ENCODE measurements at places on chromosomes 7 and 10.

- no peak for DNase-seq
Observed at GRCh38 chr10:44295644-44296241, 89.2 kb downstream of the CXCL12 start.

GRCh38 chr10:98000346-98000745 lies 30.1 kb downstream of the CRTAC1 start:
- DNase-seq, result no peak

DNA sequence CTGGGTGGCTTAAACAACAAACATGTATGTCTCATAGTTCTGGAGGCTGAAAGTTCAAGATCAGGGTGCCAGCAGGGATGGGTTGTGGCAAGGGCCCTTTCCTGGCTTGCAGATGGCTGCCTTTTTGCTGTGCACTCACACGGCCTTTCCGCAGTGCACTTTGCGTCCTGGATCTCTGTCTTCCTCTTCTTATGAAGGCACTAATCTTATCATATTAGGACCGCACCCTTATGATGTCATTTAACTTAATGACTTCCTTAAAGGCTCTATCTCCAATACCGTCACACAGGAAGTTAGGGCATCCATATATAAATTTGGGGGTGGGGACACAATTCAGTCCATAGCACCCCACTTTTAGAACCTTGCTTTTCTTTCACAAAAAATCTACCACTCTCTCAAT lies 255.2 kb downstream of the SNX13 start:
- no peak for DNase-seq

GRCh38 chr7:27739301-27739908 lies 557 bp upstream of the TAX1BP1 start:
- no peak for DNase-seq

- no peak for DNase-seq
Observed at GRCh38 chr7:40156988-40157387, 22.2 kb downstream of the SUGCT start.

- DNase-seq, result no peak
Observed at GRCh38 chr7:134823400-134823799, 44.0 kb downstream of the CALD1 start.

GRCh38 chr7:81457852-81458522 lies 311.9 kb downstream of the HGF start:
- no peak for DNase-seq

- DNase-seq, result no peak
Observed at GRCh38 chr7:158805937-158806336, 23.4 kb downstream of the ESYT2 start.

GRCh38 chr7:136050462-136050847 lies 73.3 kb upstream of the MTPN start:
- no peak for DNase-seq

GRCh38 chr7:10860516-10860915 lies 113.2 kb upstream of the PHF14 start:
- no peak for DNase-seq

DNA sequence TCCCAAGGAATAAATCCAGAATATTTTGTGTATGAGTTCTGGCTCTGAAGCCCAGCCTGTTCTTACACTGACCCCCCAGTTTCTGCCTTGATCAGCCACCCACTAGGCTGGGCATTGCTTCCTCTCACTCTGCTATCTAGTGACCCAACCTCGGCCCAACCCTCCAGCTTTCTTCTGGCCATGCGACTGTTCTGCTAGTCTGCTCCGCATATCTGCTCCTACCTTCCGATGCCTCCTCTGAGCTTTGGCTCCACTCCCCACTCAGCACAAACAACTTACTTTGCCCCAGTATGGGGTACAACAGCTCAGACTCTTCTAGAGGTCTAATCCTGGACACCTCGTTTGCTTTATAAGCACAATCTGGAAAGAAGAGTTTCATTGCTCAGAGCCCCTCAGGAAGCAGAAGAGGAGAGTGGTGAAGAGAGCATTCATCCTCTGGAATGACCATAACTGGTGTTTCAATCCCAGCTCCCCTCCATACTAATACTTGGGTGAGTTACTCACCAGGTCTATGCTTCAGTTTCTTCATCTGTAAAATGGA lies 99.6 kb downstream of the NPSR1 start:
- DNase-seq, result no peak

GRCh38 chr7:69878015-69878414 lies 279.7 kb downstream of the AUTS2 start:
- DNase-seq, result no peak

DNA sequence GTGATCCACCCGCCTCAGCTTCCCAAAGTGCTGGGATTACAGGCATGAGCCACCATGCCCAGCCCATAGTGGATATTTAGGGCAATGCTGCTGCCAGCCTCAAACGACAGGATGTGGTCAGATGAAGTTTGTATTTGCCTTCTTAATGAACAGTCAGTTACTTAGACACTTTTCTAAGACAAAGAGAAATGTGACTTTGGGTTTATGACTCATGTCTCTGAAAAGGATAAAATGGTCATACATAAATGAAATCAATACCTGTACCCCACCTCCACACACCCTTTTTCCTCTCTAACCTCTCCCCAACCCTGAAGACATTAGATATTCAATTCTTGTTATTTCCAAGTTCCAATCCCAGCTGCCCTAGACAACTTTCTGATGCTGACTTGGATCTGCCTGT lies 109.3 kb upstream of the INSIG1 start:
- no peak for DNase-seq

GRCh38 chr10:96244354-96244753 lies 27.0 kb downstream of the BLNK start:
- DNase-seq, result no peak

DNA sequence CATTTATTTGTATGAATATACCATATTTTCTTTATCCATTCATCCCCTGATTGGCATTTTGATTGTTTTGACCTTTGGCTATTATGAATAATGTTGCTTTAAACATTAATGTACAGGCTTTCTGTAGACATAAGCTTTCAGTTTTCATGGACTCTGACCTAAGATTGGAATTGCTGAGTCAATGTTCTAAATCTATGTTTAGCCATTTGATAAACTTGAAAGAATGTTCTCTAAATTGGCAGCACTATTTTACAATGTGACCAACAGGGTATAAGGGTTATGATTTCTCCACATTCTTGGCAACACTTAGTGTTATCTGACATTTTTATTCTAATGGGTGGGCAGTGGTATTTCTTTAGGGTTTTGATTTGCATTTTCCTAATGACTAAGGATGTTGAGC lies 229.7 kb upstream of the ETV1 start:
- DNase-seq, result no peak

All from mucosa of gallbladder (tissue), 1 donor.